Smooth muscle cell of the brain vasculature (primary cell): ENCODE measurements at places on chromosomes 13 and 19.

DNA sequence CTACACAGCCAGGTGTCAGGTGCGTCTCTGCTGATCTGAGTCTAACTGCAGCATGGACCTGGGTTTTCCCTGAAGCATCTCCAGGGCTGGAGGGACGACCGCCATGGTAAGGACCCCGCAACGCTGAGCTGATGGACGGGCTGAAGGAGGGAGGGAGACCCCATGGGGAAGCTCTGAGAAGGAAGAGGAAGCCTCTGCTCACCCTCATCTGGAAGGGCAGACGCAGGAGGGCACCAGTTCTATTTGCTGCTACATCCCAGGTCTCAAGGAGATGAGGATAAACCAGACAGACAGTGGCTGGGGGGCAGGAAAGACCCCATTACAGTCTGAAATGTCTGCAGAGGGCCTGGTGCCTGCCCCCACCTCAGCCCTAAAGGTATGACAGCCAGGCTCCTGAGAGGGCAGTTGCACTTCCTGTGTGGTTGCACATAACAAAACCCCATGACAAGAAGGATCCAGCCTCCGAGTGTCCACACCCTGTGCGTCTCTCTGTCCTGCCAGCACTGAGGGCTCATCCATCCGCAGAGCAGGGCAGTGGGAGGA lies at the start of gene LILRA2:
TSS of gene LILRA2 (plus strand) at position 461 of the 543 bp plus-strand sequence. CDS start 89 bp downstream, outside the sequence.
- no peak for DNase-seq

DNA sequence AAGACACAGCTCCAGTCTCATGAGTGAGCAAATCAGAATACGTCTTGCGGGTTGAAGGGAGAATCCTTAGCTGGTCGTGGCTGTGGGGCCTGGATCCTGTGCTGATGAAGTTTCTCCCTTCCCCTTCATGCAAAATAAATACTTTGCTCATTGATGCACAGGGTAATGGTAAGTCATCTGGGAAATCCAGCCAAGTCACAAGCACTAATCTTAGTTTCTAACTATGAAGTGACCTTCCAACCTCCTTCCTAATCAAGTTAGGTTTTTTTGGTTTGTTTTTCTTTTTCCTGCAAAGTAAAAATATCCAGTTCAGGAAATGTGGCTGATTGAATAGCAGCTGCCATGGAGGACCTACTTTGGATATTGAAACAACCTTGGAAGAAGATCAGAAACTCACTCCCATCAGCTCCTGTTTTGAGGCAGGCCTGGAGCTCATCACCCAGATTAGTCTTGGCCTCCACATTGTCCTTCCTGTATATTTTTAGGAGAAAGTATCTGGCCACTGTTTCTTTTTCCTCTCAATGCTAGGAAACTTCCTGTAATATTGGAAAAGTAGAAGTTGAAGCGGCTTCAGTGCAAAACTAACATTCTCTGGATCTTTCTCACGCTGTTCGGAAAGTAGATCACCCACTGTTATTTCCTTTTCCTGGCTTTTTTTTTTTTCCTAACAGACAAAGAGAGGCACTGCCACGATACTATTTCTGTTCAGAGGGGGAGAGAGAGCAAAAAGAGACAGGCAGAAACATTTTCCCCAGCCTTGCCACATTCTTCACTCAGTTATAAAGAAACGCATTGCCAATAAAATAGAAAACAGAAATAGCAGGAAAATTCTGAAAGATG lies 12.3 kb upstream of the ARL11 start:
- no peak for DNase-seq

- no peak for DNase-seq
Observed at GRCh38 chr19:29662604-29663404, 2.5 kb upstream of the PLEKHF1 start.

- no peak for DNase-seq
Observed at GRCh38 chr19:18009412-18010066, 1.6 kb downstream of the ARRDC2 start.

GRCh38 chr19:3543150-3544057 lies 4.4 kb downstream of the TEKTIP1 start:
- DNase-seq: no peak

DNA sequence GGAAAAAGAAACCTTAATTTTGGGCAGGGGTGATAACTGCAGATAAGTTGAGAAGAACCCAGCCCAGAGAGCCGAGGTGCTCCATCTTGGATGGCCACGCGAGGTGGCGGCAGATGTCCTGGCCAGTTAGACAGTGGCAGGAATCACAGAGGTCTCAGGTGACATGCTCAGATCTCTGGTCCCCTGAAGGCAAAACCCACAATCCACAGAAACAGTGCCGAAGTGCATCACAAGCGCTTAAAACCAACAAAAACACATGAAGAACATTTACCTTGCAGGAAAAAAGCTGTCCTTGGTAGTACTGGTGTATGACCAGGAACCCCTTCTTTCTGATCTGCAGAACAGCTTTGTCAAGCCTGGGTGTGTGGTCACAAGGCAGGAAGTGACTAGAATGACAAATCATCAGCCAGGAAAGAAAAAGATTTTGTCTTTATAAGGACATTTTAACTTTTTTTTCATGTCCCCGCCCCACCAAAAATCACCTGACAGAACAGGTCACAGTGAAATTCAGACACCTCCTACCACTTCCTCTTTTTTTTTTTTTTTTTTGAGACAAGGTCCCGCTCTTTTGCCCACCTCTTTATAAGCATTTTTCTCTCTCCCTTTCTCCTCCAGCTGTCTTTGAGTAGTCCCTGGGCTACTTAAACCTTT lies at the start of gene LCP1:
TSS of gene LCP1 (minus strand) at position 338 of the 651 bp plus-strand sequence. CDS start 22,515 bp downstream, outside the sequence.
- DNase-seq: no peak

GRCh38 chr13:87426742-87427141 lies 244.4 kb upstream of the SLITRK5 start:
- DNase-seq: no peak

DNA sequence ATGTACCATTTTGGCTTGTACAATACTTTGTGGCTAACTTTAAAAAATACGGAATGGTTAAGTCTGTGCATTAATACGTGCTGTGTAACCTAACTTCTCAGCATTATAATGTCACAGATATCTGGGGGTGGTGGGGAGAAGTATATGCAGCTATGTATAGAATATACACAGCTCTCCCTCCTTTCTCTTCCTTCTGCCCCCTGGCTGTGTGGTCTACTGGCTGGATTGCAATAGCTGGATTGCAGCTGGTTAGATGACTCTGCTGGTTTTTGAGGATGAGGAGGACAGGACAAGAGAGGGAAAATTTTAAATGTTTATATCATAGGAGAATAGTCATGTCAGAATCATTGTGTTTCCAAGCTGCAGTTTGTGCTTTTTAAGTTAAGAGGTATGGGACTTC lies 9.7 kb downstream of the RNASEH2B start:
- DNase-seq: no peak

DNA sequence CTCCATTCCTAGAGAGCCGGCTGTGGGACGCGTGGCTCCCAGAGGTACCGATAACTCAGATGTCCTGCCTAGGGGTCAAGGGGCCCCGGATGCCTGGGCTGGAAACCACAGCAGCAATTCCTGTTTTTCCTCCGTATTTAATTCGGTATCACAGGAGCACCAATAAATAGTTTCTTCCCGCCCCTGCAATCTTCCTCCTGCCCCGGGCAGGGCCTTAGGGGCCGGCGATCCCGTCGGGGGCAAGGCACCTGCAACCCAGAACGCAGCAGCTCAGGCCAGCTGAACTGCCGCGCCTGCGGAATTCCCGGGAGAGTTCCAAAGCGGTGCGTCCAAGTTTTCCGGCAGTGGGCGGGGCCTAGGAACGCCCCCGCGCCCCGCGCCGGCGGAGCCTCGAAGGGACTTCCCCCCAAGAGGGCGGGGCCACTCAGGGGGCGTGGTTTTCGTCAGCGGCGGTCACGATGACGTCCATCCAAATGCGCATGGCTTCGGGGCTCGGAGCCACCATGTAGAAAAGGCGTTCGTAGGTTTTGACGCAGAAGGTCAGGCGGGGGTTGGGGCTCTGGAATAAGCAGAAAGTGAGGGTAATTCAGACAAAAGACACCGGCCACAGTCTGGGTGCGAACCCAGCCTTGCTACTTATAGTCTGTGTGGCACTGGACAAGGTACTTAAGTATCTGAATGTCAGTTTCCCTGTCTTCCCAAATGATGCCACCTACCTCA lies 9.7 kb upstream of the LYPD3 start:
- peak; percentile 81 for DNase-seq

DNA sequence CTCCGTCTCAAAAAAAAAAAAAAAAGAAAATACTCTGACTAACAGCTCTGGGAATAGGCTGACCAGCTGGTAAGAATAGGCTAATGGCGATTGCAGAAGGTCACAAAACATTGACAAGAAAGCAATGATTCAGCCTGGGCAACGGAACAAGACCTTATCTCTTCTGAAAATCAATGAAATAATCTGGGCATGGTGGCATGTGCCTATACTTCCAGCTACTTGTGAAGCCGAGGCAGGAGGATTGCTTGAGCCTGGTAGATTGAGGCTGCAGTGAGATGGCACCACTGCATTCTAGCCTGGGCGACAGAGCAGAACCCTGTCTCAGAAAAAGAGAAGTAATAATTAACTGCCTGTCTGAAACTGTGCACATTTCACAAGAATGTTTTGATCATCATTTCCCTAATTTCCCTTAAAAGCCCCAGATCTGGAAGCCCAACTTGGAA lies 18.8 kb upstream of the MTRF1 start:
- no peak for DNase-seq

- no peak for DNase-seq
Observed at GRCh38 chr13:109273326-109273751, 513.0 kb downstream of the IRS2 start.

- DNase-seq: no peak
Observed at GRCh38 chr13:30027569-30028455, 177.4 kb upstream of the UBL3 start.

GRCh38 chr13:33678906-33679657 lies 138.9 kb upstream of the RFC3 start:
- DNase-seq: no peak

GRCh38 chr19:1259206-1259875 lies 9.8 kb upstream of the CIRBP start:
- DNase-seq: no peak

- no peak for DNase-seq
Observed at GRCh38 chr19:38250821-38251563, 5.2 kb downstream of the PPP1R14A start.

GRCh38 chr19:12703046-12703445 lies 6.6 kb upstream of the FBXW9 start:
- no peak for DNase-seq

- no peak for DNase-seq
Observed at GRCh38 chr13:95614641-95615245, 29.8 kb downstream of the DZIP1 start.

DNA sequence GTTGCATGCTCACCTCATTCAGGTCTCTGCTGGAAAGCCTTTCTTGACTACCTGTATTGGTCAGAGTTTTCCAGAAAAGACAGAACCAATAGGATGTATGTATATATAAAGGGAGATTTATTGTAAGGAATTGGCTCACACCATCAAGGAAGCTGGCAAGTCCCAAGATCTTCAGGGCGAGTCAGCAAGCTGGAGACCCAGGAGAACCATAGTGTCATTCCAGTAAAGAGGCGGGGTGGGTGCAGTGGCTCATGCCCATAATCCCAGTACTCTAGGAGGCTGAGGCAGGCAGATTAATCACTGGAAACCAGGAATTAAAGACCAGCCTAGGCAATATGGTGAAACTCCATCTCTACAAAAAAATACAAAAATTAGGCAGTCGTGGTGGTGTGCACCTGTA lies 30.4 kb upstream of the FARP1 start:
- no peak for DNase-seq

DNA sequence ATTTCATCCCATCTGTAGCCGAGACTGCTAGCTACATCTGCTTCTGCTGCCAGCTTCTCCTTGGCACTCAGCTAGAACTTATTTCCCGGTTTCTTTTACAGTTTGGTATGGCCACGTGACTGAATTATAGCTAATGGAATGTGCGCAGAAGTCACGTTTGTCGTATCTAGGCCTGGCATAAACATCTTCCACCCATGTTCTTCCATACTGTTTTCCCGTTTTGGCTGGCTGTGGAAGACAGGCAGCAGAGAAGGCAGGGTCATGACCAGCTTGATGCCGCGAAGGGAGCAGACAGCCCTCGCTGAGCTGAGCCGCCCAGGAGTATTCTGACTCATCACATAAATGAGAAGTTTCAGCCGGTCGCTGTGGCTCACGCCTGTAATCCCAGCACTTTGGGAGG lies 186.7 kb downstream of the RFC3 start:
- no peak for DNase-seq

DNA sequence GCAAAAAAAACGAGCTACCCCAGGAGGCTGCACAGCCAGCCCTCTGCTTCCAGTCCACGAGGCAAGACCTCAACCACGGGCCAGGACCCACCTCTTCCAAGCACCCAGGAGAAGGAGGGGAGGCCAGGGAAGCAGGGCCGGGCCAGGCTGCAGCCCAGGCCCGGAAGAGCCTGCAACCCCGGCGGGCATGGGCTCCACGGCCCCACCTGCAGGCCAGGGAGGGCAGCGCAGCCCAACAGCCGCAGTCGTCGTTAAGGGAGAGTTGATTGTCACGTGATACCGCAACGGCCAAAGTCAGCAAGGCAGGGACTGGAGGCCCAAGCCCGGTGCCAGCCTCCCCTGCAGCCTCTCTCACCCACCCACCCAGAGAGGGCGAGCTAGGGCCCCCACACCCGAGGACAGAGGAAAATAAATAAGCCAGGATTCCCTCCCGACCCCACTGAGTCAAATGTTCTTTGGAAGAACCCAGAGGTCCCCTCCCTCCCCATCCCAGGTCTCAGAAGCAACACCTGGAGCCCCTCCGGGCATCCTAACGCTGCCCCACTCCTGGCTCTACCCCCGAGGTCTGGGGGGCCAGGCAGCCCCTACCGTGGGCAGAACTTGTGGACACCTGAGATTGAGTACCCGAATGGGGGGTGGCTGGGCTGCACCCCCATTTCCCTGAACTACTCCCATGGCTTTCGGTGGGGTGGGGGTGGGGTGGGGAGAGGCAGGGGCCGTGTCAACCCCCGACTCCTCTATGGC lies 5.2 kb upstream of the REXO1 start:
- no peak for DNase-seq

- no peak for DNase-seq
Observed at GRCh38 chr19:58304748-58305064, 471 bp upstream of the ERVK3-1 start.

DNA sequence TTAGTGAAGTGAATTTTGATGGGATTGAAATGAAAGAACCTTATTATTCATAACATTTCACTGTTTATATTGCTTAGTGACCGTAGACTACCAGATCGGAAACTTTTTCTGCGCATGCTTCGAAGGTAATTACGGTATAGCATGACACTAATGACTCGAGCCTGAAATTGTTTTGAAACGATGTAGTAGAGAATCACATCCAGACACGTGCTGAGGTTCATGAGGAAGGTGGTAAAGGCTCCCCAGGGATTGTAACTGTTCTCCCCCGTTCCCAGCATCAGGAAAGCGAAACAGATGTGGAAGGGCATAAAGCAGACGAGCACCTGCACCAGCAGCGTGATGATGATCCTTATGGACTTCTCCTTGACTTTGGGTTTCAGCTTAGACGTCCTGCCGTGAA lies 3.3 kb downstream of the GPR18 start:
- no peak for DNase-seq

DNA sequence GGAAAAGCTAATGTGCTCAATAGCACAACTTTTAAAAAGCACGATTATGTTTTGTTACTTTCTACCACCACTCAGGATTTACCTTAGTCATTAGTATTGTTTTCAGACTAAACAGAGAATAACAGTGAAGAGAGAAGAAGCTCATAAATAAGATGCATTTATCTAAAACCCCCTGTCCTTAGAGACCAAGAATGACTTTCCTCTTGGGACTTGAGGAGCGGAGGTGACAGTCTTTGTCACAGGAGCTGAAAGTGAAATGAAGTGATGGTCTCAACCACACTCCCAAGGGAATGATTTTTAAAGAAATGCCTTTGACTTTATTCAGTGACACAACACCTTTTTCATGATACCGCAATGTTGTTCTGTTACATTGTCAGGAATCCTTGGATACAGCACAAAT lies 190.6 kb upstream of the NBEA start:
- no peak for DNase-seq

GRCh38 chr13:39362652-39363381 lies 240.2 kb downstream of the LHFPL6 start:
- no peak for DNase-seq
